ENCODE measurements at places on chromosomes 1 and 21.
A peak's percentile ranks its signal among the peaks of the same experiment; 100 is the strongest.

DNA sequence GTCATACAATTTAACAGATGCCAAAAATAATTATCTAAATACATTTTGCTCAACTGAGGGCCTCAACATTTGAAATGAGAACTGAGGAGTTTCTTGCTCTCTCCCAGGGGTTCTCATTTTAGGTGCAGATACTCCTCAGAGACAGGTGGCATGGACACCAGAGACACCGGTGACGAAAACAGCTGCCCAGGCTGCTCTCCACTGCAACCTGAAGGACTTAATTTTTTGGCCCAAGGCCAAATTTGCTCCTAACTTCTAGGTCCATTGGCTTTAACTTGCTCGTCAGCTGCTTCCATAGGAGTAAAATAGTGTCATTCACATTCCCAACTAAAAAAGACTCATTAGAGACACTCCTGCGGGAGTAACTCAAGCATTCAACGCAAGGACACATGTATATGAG lies 87.0 kb downstream of the NRIP1 start:
- DNase-seq = no peak

- DNase-seq = no peak
Observed at GRCh38 chr1:51341876-51342496, 11.6 kb upstream of the TTC39A start.

DNA sequence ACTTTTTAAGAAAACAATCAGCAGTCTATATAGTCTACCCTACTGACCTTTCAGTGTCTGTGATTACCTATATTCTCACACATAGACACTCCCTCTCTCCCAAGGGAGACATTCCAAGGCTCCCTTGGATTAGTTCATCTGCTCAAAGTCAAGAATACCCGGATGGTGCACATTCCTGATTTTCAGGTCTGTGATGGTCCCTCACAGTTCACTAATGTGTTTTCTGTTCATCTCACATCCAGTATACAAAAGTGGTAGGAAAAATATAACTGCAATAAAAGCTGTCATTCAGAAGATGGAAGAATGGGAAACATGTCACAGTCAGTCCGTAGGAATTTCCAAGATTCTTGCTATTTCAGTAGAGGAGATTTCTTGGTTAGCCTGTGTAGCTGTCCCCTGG lies 224.1 kb upstream of the CACYBP start:
- DNase-seq = no peak

GRCh38 chr1:242225767-242226573 lies 227.1 kb upstream of the MAP1LC3C start:
- no peak for DNase-seq

DNA sequence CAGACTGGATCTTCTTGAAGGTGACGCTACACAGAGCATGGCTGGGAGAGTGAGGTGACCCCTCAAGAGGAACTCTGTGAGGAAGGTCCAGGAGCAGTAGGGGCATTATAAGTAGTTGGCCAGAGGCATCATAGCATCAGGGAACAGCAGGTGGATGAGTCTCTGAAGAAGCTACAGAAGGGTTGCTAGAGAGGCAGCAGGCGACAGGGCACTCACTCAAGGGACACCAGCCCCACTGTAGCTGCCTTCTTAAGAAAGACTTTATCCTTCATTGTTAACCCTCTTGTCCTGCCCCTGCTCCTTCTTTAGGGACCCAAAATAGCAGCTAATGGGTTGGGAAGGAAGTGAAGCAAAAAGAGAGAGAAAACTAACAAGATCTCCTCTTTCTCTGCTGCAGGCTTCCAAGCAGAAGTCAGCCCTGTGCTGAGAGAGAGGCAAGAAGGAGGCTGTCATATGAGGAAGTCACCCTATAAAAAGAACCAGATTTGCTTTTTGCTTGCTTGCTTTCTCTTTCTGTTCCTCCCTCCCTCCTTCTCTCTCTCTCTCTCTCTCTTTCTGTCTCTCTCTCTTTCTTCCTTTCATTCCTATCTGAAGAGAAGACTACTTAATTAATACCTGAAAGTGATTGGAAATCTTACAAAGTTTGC lies 7.7 kb upstream of the CD5L start:
- no peak for DNase-seq

- DNase-seq = peak; percentile 37
Observed at GRCh38 chr1:30684881-30685795, 38.2 kb downstream of the MATN1 start.

DNA sequence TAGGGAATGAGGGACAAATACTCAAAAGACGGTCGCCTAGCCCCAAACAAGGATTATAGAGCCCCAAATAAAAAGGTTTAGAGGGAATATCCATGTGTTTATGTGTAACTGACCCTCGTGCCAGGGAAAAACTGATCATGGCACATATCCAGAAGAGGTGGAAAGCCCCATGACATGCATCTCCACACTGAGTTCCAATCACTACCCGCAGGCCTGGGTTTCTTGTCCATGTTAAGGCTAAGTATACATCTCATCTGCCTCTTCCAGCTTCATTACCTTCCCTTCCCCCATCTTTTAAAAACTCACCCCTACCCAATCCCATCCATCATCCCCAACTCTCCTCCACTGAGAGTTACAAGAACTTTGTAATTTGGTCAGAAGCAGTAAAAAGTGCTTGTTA lies 15.2 kb downstream of the GADD45A start:
- DNase-seq = no peak

- DNase-seq = no peak
Observed at GRCh38 chr1:147726168-147726567, 34.2 kb downstream of the GJA5 start.

GRCh38 chr1:214912127-214912526 lies 170.4 kb upstream of the KCNK2 start:
- no peak for DNase-seq

DNA sequence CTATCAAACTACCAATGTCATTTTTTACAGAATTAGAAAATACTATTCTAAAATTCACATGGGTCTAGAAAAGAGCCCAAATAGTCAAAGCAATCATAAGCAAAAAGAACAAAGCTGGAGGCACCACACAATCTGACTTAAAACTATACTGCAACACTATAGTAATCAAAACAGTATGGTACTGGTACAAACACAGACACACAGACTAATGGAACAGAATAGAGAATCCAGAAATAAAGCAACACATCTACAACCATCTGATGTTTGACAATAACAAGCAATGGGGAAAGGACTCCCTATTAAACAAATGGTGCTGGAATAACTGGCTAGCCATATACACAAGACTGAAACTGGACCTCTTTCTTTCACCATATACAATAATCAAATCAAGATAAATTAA lies 39.8 kb downstream of the CD53 start:
- no peak for DNase-seq

DNA sequence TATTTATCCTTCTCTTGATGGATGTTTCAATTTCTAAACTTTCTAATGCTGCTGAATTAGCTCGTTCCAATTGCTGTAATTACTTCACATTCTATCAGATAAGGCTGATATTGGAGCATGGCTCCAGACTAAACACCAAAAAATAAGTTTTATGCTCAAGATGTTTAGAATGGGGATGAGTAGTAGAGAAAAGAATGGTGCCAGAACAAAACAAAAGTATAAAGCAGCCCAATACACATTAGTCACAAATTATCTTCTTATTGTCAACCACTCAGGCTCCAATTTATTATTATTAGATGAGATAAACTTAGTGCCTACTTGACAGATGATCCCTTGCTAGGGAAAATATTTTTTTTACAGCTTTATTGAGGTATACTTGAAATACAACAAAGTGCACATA lies 21.8 kb downstream of the ATPAF1 start:
- DNase-seq = no peak

DNA sequence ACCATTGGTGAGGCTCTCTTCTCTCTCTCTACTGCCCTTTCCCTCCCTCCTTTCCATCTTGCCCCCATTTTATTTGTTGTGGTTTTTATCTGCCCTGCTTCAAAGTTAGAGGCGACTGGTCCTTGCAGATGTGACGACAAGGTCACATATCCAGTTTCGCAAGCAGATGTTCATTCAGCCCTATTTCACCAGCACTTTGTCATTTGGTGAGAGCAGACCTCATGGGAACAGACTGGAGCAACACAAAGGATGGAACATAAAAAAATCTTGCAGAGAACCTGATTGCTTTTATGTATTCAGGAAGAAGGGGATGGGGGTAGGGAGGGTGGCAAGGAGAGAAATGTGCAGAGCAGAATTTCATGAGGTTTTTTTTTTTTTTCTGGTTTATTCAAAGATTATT lies 84.3 kb downstream of the ELAVL4 start:
- DNase-seq = no peak

DNA sequence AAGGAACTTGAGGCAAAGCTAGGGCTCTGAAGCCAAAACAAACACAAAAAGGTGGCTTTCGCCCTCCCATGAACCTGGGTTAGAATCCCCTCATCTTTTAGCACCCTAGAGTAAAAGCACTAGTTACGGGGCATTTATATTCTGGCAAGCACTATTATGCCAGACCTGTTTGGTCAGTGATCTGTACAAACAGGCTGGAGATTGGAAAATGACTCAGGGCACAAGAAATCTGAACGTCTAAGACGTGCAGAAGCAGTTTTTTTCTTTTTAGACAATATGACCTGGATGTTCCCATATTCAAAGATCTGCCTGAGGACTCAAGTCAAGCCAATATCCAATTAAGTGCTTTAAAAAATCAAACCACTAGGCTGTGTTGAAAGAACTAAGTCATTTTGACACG lies 3.0 kb downstream of the ZNF436 start:
- DNase-seq = no peak

GRCh38 chr1:1799716-1800115 lies 21.4 kb upstream of the NADK start:
- DNase-seq = no peak
